ENCODE measurements at places on chromosomes 13 and 19.

GRCh38 chr13:101515504-101515903 is 63.0 kb downstream of the ITGBL1 start:
- no peak for DNase-seq

DNA sequence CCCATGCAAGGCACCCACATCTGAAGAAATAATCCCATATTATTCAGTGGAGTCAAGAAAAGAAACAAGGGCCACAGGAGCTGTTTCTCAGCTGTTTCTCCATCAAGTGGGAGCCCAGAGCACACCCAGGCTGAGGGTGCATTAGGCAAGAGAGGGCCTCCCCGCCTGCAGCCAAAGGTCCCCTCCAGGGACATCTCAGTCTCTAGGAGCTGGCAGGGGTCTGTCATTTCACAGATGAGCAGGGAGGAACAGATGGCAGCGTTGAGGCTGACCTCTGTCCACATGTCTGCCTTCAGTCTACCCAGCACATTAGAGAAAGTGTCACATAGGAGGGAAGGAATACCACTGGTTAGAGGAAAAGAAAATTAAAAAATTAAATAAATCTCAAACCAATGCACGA is 157.7 kb downstream of the ZNF536 start:
- DNase-seq, result no peak

DNA sequence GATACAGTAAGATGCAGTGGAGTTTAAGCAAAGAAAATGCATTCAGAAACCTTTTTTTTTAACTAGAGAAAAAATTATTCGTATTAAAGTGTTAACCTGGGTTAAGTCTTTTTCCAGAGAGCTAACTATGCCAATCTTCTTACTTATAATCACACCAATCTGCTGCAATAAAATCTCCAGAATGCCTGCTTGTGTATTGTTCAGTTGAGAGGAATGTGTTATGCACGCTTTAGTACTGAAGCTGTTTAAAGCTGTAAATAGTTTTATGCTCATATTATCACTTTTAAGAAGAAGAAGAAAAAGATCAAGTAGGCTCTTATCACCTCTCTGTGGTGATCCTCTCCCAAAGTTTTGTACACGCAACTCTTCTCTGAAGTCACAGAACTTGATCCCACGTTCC is 528.7 kb downstream of the RFC3 start:
- no peak for DNase-seq

- no peak for DNase-seq
Measured at GRCh38 chr19:49664171-49665035, 1.3 kb downstream of the IRF3 start.

- no peak for DNase-seq
Measured at GRCh38 chr19:18278521-18279265, 2.7 kb downstream of the JUND start.

DNA sequence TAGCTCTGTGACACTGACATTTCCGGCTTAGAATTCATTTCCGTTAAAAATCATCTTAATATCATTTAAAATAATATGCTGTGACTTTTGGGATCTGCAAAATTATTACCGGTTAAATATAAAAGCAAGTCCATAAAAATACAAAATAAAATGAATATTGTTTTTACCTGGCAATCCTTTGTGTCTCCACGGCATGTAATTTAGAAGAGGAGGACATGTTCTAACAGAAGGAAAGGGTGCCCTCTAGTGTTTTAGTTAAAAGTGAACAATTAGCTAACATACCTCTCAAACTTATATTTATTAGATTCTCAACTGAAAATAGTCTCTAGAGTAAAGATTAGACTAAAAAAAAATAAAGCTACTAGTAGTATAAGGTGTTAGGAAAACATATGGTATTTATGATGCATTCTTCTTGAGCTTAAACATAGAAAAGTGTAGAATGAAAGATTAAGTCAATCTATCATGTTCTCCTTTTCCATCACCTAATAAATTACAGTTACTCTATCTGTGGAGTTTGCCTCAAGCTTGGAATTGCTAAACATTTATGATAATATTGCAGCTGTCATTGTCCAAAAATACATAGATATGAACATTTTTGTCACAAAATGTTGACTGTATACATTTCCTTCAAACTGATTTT is 676.7 kb upstream of the SPRY2 start:
- DNase-seq, result peak; percentile 1

- no peak for DNase-seq
Measured at GRCh38 chr13:78576261-78576660, 27.1 kb downstream of the POU4F1 start.

DNA sequence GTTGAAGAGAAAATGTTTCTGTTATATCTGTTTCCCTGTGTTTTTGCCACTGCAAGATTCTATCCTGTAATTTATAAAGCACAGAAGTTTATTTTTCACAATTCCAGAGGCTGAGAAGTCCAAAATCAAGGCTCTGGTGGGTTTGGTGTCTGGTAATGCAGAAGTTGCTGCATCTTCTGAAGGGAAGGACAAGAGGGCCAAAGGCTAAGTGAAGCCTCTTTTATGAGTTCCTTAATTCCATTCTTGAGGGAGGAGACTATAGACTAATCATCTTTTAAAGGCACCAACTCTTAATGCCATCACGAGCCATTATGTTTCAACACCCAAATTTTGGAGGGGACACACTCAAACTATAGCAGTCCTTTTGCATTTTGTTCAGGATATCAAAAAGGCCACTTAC is 34.1 kb upstream of the WDFY2 start:
- no peak for DNase-seq

GRCh38 chr13:111115061-111115964 is at the start of gene ARHGEF7:
Gene ARHGEF7, plus strand, starts transcription at chr13:111115310. Its CDS starts 217 bp downstream, at chr13:111115527.
- DNase-seq, result no peak

Data from HS-27A (cell line).